ENCODE measurements at places on chromosomes 2 and 18. TPM values are rescaled to one million over a fixed set of nuclear protein-coding genes. Genes with fewer than 3 reads are reported as not detected.

The AGXT gene
- total RNA-seq: not detected

The CCBE1 gene
- 48.7 TPM for total RNA-seq

The STEAP3 gene
- 18.4 TPM for total RNA-seq

The QPCT gene
- total RNA-seq: 8.8 TPM

The GAD1 gene
- total RNA-seq: 0.07 TPM

The FAM228A gene
- total RNA-seq: 3.2 TPM

The KLHL41 gene
- total RNA-seq: 0.72 TPM

The ANKRD30B gene
- total RNA-seq: 0.73 TPM

The SPRED2 gene
- 20.0 TPM for total RNA-seq

The ITGA4 gene
- 53.7 TPM for total RNA-seq

The SP5 gene
- not detected for total RNA-seq

The KLHL14 gene
- total RNA-seq: not detected

The LCT gene
- total RNA-seq: 0.03 TPM

The ESPNL gene
- 2.5 TPM for total RNA-seq

The MGAT4A gene
- 0.86 TPM for total RNA-seq

The FLACC1 gene
- 1.3 TPM for total RNA-seq

The CROCC2 gene
- total RNA-seq: 0.13 TPM

The CFAP65 gene
- 0.03 TPM for total RNA-seq

The COLEC11 gene
- total RNA-seq: 1.4 TPM

The CAPN14 gene
- 0.26 TPM for total RNA-seq

The DRC1 gene
- 0.07 TPM for total RNA-seq

The TMEM87B gene
- total RNA-seq: 29.4 TPM

The GALNT14 gene
- 5.3 TPM for total RNA-seq

The ACMSD gene
- total RNA-seq: not detected

The MAL gene
- not detected for total RNA-seq

The TRIM43 gene
- not detected for total RNA-seq

The DHRS9 gene
- 2.7 TPM for total RNA-seq

The POTEC gene
- total RNA-seq: under 0.01 TPM

The TRAPPC8 gene
- total RNA-seq: 55.4 TPM

The DTYMK gene
- 12.4 TPM for total RNA-seq

The LYG2 gene
- total RNA-seq: not detected

The SRBD1 gene
- total RNA-seq: 11.1 TPM

The GKN2 gene
- not detected for total RNA-seq

The LIPG gene
- total RNA-seq: 5.5 TPM

The RGPD8 gene
- total RNA-seq: 23.0 TPM

The WDR75 gene
- 61.3 TPM for total RNA-seq
